ENCODE measurements at places on chromosomes 1 and 21.

- DNase-seq: no peak
These were observed 61.8 kb upstream of the TTLL7 start for GRCh38 chr1:84060781-84061180.

DNA sequence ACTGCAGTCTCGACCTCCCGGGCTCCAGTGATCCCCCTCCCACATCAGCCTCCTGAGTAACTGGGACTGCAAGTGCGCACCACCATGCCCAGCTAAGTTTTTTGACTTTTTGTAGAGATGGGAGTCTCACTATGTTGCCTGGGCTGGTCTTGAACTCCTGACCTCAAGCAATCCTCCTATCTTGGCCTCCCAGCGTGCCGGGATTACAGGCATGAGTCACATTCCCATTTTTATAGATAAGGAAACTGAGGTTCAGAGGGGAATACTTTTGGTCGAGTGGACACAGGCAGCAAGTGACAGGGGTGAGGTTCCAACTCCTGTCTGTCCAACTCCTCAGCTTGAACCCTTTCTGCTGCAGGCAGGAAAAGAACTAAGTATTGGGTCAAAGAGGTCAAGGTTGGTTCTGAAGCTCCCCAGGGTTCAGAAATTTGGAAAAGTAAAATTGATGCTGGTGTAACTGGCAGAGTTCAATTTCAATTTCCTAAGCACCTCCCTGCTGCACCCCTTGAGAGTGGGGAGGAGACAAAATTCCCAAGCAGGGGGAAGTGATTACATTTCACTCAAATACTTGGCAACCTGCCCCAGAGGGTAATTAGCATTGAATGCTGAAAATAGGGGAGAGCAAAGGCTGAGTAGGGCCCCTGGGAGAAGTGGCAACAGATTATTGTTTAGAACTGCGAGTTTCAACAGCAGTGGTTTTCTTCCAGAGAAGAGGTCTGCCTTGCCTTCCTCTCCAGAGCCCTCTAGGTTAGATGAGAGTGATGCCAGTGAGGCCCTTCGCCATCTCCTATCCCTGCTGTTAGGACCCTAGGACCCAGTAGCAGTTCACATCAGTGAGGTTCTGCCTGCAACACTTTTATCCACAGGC lies 17.5 kb upstream of the ALPL start:
- no peak for DNase-seq

DNA sequence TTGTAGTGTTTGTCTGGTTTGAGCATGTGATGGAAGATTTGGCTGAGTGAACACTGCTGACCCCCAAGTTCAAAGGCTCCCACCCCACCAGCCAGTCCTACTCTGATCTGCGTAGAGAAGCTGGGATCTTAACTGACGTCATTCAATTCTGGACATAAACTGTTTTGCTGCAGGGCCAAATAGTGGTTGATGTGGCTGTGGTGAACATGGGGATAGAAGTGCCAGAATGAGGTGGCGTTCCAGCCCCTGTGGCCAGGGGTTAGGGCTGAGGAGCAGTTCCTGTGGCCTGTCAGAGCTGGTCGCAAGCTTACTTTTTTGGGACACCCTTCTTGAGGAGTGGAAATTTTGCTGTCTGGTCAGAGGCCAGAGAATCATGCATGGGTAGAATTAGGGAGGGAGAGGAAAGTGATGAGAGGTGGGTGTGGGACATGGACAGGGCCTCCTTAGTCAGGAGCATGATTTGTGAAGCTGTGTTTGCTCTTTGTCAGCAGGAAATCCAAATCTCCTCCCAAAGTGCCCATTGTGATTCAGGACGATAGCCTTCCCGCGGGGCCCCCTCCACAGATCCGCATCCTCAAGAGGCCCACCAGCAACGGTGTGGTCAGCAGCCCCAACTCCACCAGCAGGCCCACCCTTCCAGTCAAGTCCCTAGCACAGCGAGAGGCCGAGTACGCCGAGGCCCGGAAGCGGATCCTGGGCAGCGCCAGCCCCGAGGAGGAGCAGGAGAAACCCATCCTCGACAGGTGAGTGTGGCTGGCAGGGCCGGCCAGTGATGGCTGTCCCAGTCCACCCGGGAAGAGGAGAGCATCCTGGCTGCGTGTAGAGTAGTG lies 25.9 kb downstream of the SZRD1 start:
- DNase-seq: no peak

- DNase-seq: no peak
These were observed 54.3 kb downstream of the NBPF6 start for GRCh38 chr1:108504447-108504846.

GRCh38 chr1:219422811-219423598 lies 189.9 kb downstream of the ZC3H11B start:
- DNase-seq: no peak

Data from NCI-H2081 treated with DMSO at 0.1 percent for 48 hours (cell line).